NCI-H82 (cell line): ENCODE measurements at places on chromosomes 4 and X.

- DNase-seq = no peak
These were observed 147.4 kb upstream of the FGF13 start for GRCh38 chrX:138858951-138859350.

DNA sequence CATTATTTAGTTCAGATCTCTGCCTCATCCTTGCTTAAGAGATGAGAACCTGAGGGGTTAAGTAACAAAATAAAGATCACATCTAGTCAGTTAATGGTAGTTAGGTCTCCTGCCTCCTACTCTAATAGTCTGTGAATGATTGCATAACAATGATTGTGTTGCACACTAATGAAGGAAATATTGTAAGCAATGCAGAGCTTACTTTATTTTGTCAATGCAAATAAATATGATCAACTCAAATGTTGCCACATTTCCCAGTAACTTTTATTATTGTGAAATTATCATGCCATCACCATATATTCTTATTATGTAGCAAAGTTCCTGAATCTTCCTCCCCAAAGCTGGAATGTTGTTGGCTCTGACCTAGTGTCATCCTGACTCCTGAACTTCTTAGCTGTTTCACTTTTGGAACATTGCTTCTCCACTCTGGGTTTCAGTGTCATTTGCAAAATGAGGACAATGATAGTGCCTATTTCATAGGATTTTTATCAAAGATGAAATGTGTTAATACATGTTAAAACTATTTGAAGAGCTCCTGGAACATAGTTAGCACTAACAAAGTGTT, 17.0 kb upstream of the GABRA4 start:
- no peak for DNase-seq

- no peak for DNase-seq
These were observed 126.2 kb downstream of the MAPK10 start for GRCh38 chr4:86233681-86234080.

GRCh38 chr4:149370785-149371420, 444.7 kb downstream of the IQCM start:
- DNase-seq = peak; percentile 85

- DNase-seq = no peak
These were observed 90.2 kb downstream of the TET2 start for GRCh38 chr4:105236916-105237311.
